ENCODE measurements at places on chromosomes 3 and 15.

DNA sequence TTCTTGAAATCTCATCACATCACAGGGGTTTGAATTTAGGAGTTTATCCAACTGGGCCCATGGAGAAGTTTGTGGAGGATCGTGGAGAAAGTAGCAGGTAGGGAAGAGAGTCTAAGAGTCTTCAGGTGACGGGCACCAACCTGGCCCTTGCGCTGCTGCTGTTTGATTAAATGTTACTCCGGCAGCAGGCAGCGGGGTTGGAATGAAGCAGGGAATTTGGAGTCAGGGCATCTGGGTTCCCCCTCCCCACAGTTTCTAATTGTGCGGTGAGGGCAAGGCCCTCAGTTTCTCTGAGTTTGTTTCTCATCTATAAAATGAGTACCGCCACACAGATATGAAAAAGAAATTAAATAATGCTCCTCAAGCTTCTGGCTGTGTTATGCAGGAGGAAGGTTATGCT, 182.9 kb upstream of the RGMA start:
- DNase-seq, result no peak

GRCh38 chr15:47801522-47801921, 84.2 kb downstream of the SEMA6D start:
- DNase-seq, result no peak

GRCh38 chr3:102741105-102741504, 306.3 kb downstream of the ZPLD1 start:
- no peak for DNase-seq

DNA sequence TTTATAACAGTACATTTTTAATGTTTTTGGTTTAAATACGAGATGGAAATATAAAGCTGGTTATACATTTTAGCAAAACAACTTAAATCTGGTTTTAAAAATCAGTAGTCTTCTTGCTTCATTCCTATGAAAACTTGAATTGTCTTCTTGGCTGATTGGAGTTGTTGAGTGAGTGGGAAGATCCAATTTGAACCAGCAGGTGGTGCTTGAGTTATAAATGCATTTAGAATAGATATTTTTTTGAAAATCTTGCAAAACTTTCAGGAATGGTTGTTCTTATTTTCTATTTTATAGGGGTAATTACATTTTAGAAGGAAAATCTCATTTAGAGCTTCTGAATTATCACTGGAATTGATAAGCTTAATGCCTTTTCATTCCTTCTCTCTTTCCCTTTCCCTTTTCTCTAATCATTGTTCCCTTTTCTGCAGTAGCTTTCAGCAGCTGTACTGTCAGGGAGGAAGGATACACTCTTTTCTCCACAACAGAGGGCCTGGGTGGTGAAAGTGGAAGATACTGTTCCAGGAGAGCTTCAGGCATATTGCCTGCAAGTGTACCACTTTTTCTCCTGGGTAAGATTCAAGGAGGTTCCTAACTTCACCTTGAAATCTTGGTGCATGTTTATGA, 335.6 kb downstream of the NLGN1 start:
- DNase-seq, result no peak

GRCh38 chr3:105228696-105229095, 138.0 kb upstream of the ALCAM start:
- DNase-seq, result no peak

DNA sequence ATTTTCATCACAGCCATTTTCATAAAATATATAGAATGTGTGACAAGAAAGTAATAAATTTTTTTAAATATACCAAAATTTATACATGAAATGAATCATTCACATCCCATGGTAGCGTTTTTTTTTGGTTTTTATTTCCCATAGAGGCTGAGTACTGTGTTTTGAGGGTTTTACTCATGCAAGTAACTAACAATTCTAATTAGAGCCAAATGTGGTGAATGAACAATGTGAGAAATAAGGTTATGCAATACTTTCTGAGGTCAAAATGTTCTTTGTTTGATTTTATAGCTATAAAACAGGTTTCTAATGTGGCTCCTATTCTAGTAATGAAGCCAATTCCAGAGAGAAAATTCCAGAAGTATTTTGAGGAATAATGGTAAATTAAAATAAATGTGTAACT, 386.8 kb downstream of the TBC1D5 start:
- DNase-seq, result no peak

DNA sequence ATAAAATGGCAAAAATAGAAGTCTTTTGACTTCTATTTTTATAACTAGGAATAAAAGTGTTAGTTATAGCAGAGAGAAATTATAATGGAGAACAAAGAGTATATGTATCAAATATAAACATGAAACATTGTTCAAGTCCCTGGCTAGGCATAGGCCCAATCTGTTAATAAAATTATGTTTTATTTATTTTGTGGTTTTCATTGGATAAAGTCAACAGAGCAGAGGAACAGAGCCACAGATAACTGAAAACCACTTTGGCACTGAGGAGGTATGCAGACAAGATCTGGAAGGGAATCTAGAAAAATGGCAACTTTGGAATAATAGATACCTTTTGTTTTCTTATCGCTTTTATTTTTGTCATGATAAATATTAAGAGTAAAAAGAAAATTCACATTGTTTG, 50.4 kb upstream of the ICE2 start:
- no peak for DNase-seq

- no peak for DNase-seq
Measured at GRCh38 chr3:54966979-54967378, 39.1 kb upstream of the LRTM1 start.

DNA sequence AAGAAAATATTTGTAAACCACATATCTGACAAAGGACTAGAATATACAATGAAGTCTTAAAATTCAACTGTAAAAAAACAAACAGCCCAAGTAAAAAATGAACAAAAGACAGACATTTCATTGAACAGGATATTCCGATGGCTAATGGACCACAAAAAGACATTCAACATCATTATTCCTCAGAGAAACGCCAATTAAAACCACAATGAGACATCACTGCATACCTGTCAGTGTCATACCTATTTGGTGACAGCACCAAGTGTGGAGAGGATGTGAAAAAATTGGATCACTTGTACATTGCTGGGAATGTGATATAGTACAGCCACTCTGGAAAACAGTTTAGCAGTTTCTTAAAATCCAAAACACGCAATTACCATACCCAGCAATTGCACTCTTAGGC, 29.9 kb upstream of the TJP1 start:
- DNase-seq, result no peak

DNA sequence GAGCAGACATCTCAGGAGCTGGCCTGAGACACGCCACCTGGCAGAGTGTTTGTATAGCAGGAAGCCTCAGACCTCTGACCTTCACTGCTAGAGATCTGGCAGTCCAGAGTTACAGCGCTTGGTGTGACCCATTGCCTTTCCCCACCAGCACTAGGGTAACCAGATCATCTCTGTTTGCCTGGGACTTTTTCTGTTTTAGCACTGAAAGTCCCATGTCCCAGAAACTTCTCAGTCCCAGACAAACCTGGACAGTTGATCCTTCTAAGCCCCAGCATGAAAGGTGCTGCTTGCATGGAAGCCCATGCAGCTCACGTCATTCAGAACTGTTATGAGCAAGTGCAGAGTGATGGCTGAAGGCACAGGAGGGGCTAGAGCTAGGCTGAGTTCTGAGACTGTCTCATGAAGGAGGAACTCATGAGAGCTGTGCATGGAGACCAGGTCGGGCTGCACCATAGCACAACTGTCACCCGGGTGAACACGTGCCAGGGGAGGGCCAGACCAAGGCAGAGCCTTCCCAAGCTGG, 18.2 kb upstream of the AHSG start:
- DNase-seq, result no peak

DNA sequence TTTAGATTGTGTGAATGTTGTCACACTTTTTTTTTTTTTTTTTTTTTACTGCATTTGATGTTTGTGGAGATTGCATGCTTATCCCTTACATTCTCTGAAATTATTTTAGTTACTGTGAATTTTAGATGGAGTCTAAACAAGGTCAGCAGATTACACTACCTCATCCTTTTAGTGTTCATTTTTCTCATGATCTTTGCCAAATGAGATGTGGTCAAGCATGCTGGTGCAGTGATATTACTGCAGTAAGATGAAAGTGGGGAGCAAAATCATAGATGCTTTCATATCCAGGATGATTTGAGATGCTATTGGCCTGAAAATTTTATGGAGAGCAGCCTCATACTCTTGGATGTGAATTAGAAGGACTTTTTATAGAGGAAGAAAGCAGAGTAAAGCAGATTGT, 45.8 kb downstream of the SLC25A26 start:
- DNase-seq, result no peak

- DNase-seq, result no peak
Measured at GRCh38 chr3:72663429-72663828, 184.8 kb downstream of the SHQ1 start.

DNA sequence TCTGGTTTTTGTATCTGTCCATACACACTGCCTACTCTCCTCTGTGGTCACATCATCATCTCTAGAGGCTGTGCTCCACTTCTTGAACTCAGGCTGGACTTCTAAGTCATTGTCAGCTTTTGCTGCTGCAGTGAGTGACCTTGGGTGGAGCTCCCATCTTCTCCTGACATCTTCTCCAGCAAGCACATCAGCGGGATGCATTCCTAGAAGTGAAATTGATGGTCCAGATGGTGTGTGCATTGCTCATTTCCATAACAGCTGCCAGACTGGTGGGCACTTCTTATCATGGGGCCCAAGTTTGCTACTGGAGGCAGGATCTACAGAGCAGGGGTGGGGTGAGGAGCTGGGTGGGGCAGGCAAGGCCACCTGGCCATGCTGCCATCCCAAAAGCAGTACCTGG, 109.9 kb downstream of the DNAJB8 start:
- no peak for DNase-seq

- peak; percentile 61 for DNase-seq
Measured at GRCh38 chr3:71486831-71487230, 96.7 kb downstream of the FOXP1 start.

DNA sequence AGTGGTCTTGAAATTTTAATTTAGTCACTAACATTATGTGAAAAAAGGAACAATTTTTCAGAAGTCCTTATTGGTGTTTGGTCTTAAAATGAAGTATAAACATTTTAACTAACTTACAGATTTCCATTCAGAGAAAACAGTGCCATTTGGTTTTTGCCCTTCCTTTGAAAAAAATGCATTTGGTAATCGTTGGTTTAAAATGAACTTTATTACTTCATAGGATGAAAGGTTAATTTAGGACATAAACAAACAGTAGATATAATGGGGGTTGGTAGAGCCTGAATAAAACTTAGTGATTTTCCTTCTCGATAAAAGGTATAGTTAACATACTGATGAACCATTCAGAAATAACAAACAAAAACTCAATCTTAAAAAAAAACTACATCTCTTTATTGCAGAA, 39.7 kb downstream of the TFG start:
- no peak for DNase-seq

- no peak for DNase-seq
Measured at GRCh38 chr3:10992017-10992942, at the start of gene SLC6A1. SLC6A1 (plus strand) TSS chr3:10992748; CDS start chr3:11017212, 24,464 bp downstream.

DNA sequence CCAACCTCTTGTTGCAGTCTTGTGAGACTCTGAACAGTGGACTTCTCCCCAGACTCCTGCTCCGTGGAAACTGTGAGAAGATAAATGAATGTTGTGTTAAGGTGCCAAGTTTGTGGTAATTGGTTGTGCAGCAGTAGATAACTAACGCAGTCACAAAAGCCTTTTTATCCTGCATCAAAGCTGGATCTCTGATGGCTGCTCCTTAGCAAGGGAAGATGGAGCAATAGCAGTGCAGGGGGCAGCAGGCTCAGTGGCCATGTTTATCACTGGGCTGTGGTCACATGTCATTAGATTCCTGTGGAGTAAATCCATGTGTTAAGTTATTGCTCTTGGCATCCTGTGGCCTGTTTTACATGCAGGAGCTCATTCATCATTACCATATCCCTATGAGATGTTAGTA, 13.5 kb downstream of the CMTM7 start:
- DNase-seq, result no peak

DNA sequence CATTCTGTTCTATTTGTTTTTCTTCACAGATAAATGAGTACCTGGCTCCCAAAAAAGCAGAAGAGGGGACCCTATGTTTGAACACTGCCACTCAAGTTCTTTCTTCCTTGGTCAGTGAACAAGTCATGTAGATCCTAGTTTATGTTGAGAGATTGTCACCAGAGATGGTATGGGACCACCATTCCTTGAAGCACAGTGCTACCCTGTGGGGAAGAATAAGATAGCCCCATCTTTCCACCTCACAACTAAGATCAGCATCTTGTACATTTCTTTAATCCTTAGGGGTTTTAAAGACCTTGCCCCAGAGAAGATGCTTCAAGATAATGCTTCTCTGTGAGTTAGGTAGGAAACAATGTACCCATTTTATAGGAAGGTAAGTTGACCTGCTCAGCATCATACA, 233.5 kb upstream of the WNT5A start:
- DNase-seq, result no peak

DNA sequence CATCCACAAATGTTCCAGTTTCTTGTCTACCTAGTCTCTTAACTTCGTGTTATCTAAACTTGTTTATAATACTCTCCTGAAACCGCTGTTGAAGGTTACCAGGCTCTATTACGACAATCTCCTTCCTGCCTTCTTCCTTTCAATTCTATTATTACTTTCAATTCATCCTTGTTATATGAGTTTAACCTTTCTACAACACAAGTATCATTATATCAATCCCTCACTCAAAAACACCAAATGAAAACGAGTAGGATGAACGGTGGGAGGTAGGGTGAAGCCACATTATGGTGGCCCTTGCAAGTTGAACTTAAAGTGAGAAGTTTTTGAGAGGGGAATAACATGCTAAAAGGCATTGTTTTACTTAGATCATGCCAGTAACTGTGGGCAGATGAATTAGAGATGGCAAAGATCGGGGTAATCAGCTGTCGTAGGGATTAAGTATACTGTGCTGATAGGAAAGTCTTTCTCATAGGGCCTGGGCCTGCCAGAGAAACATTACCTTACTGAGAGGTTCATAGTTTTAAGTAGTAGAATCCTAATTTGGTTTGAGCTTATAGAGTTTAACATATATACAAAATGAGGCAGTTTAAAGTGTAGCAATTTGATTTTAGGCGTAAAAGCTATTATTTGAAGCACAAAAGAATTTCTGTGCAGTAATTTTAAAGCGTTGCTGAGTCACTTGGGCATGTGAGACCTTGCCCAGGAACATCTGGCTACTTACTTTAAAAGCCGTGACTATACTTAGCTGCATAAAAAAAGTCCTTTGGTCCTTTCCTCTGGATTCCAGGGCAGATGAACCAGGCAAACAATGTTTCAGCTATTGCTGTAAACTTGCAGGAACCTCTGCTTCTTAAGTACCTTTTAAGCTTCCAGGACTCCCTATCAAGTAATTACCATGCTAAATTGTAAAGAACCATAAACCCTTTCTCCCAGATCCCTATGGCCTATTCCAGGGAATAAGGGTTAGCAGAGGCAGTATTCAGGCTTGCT, 3.3 kb upstream of the CEP97 start:
- no peak for DNase-seq

- no peak for DNase-seq
Measured at GRCh38 chr3:197519801-197520211, 36.0 kb downstream of the BDH1 start.

DNA sequence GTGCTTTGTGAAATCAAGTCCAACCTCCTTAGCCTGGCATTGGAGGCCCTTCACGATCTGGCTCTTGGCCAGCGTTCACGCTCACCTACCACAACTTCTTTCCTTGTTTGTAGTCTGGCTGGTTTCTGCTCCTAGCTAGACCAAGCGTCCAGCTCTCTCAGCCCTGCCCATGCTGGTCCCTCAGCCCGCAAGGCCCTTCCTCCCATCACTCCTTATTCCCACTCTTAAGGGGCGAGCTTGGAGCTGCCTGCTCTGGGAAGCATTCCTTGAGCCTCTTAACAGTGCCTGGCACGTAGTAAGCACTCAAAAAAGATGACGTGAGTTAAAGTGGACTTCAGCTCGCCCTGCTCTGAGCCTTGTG, 8.7 kb downstream of the SLC6A6 start:
- no peak for DNase-seq

All from CD8-positive, alpha-beta memory T cell (primary cell).